ENCODE measurements at places on chromosomes 16 and 17.

- DNase-seq = no peak
Observed at GRCh38 chr17:36597866-36598777, 3.3 kb upstream of the MRM1 start.

DNA sequence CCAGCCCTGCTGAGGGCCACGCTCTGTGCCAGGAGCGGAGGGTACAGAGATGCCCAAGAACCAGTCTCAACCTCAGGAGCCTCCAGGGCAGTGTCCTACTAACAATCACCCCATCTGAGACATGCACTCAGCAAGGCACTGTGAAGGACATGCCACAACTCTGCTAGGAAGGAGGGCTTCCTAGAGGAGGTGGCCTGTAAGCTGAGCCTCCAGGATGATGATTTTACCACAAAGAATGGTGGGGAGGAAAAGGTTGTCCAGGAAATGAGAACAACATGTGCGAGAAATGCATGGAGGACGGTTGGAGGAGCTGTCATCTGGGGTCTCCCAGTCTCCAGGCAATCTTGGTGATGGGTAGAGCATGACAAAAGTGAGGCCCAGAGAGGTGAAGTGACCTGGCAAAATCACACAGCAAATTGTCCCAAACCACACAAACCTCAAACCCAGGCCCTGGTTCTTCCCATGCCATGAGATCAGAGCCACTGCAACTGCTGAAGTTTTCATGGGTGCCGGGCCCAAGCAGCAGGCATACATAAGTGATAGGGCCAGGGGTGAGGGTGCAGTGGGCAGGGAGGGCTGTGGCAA lies 30.5 kb downstream of the CNGB1 start:
- DNase-seq = no peak

- no peak for DNase-seq
Observed at GRCh38 chr17:80861418-80861815, 130.2 kb upstream of the CHMP6 start.

DNA sequence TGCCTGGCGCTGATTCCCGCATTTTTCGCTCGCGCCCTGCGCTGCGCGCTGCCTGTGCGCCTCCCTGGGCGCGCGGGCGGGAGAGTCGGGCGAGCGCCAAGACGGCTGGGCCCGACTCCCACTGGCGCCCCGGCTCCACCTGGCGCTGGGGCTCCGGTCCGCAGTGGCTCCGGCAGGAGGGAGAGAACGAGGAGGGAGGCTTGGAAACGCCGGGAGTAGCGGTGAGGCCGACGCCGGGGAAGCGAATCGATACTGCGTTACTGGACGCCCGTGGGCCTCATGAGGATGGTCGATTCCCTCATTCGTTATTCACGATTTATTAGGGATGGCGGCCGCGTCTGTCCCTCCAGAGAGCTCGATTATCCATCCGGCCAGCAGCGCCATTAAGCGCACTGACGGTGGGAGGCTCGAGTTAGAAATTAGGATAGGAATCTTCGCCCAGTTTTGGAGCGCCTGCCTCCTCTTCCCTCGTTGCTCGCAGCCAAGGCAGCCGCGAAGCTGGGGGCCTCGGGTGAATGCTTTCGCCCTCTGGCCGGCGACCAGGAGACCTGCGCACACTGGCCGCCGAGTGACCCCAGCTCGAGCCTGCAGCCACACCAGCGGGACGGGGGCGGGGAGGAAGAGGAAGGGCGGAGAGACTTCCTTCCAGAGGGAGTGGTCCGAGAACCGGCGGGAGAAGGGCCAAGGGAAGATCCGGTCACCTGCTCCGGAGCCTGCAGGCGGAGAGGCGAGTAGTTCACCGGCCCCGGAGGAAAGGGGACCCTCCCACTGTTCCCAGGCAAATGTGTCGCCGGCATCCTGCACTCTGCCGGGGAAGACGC lies 1.3 kb upstream of the PCGF2 start:
- no peak for DNase-seq

- no peak for DNase-seq
Observed at GRCh38 chr16:11163761-11164261, 92.2 kb downstream of the SOCS1 start.

DNA sequence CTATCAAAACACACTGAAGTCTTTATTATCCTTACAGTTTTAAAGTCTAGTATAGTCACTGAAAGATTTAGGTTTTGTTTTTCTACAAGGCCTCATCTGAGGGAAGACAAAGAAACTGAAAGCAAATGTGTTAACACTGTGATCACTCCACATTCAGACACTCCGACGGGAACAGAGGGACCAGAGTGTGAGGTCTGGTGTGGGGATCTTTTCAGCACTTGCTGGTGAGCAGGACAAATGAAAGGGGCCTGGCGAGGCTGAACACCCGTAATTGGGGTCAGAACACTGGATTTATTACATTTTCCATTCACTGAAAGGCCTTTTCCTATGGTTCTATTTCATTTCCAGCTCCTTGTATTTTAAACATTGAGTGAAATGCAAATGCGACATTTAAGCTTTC lies 910.5 kb downstream of the CDH11 start:
- no peak for DNase-seq

- DNase-seq = no peak
Observed at GRCh38 chr16:54540525-54541180, 254.1 kb upstream of the IRX3 start.

DNA sequence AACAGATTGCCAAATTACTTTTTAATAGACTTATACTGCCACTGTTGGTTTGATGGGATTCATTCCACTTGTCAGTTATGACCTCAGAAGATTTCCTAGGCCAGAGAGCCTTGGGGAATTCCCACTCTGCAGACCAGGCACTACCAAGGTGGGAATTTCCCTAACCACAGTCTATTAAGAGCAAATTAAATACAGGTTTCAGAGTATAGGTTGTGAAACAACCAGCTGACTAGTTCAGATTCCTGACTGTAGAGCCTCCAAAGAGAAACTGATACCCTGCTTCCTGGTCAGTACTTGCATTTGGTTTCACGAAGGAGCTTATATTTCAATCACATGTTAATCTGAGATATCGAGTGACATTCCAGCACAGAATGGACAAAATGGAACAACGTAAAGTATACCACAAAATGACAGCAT lies 186.5 kb downstream of the STX8 start:
- no peak for DNase-seq

DNA sequence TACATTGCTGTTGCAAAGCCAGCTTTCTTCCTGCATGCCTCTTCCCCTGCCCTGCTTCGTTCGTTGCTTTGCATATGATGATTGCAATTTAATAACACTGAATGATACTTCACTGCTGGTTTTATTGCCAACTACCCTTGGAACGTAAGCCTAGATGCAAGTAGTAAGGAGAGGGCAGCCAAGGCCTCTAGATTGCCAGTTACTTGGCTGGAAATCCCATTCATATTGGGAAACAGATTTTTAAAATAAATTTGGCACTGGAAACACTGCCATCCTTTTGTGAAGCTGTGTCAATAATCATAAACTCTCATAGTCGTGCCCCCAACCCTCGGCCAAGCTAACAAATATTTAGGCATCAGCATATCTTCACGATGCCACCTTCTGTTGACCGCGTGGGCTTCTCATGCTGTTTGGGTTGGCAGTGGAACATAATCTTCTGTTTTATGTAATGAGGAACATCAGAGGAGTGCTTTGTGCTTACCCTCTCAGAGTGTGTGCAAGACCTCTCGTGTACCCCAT lies 86.5 kb downstream of the MAP2K6 start:
- DNase-seq = no peak

GRCh38 chr16:66859397-66860068 lies 15.3 kb downstream of the CA7 start:
- DNase-seq = no peak

DNA sequence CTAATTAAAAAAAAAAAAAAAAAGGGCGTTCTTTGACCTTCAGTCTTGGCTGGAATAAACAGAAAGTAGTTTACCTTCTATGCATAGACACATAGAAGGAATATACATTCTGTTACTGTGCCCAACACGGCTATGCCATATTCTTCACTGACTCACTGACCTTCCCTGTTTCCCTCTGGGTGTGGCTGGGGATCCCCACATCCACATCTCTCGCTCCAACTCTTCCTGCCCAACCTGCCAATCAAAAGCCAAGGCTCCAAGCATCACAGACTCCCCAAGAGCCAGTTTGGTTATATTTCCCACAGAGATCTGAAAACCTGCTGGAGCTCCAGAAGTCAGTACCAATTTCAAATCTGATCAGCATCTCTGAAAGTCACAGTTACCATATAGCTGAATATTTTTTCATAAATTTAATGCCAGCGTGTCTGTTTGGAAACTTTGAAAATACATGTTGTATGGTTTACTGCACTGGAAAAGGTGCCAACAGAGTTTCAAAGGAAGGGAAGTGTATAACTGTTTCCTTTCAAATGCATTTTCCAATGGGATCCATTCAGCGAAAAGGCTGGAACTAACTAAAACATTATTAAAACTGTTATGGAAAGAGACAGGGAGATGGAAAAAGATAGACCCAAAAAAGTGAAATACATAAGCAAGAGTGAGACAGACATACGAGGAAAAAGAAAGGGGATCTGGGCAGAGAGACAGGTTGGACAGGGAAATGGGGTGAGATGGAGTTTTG lies 91.8 kb downstream of the SMG6 start:
- no peak for DNase-seq

DNA sequence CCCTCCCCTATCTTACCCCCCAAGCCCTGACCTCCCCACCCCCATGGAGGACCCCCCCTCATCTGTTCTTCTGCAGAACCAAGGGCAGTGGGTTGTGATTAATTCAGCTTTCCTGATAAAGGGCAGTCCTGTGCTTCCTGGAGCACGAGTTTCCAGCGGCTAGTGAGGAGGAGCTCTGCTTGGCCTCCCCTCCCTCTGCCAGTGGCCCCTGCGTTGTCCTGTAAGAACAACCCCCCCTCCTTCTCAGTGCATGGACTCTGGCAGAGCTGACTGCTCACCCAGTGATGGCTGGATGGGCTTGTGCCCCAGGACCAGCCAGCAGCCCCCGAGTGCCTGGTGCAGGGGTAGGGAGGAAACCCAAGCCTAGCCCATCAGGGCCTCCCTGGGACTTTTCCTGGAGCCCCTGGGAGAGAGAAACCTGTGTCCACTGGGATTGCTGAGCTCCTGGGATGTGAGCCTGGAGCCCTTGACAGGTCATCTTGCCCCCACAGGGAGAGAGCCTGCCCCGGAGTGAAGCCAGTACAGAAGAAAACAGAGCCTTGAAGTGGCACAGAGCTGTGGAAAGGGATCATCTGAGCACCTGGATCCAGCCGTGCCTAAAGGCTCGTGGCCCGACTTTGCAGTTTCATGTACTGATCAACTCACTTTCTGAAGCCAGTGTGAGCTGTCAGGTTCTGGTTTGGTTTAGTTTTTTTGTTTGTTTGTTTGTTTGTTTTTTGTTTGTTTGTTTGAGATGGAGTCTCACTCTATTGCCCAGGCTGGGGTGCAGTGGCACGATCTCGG lies 26.5 kb downstream of the MMP15 start:
- DNase-seq = no peak

GRCh38 chr17:29085223-29085622 lies 42.3 kb downstream of the PIPOX start:
- no peak for DNase-seq

DNA sequence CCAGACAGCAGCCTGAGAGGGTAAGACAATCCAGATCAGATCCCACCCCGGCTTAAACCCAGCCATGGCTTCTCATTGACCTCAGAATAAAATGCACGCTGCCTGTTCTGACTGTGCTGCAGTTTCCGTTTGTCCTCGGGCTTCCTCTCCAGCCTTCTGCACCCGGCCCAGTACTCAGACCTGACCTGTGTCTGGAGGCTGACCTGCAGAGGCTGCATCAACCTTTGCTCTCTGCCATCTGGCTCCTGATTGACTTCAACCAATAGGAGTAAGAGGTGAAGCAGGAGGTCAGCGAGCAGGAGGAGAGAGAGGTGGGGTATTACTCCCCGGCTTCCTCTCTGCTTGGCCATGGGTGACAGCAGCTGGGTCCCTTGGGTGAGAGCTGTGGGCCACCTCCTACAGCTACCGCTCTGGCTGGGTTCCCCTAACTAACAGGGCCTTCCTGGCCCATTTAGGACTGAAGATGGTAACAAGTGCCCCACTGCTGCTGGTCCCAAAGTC lies 46.7 kb downstream of the C16orf82 start:
- DNase-seq = no peak

DNA sequence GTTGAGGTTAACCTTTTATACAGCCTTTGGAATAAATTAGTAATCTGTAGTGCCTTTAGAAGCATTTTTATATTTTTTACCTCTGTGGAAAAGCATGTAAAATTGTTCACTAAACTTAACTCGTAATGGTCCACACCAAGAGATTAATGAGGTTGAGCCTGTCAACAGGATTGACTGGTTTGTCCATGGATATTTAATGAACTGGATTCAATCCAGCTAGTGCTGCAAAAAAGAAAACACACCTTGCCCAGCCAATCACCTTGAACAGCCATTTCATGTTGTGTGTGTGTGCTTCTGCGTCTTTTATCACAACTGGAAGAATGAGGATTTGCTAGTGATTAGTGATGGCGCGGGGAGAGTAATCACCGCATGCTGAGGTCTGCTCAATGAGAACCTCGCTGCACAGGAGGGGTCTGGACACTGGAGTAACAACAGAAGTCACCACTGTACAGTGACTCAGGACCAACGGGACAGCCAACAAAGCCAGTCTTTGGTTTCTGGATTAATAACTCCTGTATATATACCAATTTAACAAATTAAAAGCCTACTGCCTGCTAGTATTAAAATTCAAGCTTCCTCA lies 33.7 kb downstream of the LITAFD start:
- DNase-seq = no peak

GRCh38 chr16:55663765-55664677 lies 8.2 kb downstream of the SLC6A2 start:
- no peak for DNase-seq

All from activated T-cell treated with anti-CD3 and anti-CD28 coated beads for 4 hours (primary cell).